Activated T-helper 17 cell treated with anti-CD3 and anti-CD28 coated beads, Interleukin-2, amount 50 U/mL, for 72 hours (primary cell): ENCODE measurements at places on chromosomes 11 and 22.

DNA sequence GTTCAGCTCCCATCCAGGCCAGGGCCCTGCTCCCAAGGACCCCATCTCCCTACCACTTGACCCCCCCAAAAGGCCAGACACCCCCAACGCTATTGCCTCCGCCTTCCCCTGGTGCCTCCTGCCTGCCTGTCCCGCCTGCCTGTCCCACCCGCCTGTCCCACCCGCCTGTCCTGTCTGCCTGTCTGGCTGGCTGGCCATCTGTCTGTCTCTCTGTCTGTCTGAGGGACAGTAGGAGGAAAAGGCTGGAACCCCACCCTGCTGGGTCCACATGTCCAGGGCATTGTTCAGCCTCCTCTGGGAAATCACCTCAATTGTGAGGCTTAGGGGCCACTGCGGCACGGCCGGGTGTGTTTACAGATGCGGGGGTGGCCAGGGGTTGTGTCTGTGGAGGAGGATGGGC, 25.3 kb upstream of the CBX7 start:
- no peak for ATAC-seq

- no peak for ATAC-seq
Measured at GRCh38 chr22:16970446-16970845, 37.6 kb downstream of the GAB4 start.

DNA sequence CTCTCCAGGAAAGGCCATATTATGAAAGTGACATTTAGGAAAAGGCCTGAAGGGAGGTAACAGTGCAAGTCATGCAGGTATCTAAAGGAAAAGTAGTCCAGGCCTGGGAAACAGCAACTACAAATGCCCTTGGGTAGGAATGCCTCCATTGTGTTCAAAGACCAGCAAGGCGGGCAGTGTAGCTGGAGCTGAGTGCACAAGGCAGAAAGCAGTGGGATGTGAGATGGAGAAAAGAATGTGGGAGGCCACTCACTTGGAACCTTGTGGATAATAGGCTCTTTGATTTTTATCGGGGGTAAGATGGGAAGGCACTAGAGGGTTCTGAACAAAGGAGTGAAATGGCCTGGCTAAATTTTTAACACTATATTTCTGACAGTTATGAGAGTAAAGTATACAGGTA, 188.6 kb downstream of the PGR start:
- ATAC-seq = no peak

GRCh38 chr11:5246772-5247471, 2.7 kb downstream of the HBG1 start:
- no peak for ATAC-seq

- no peak for ATAC-seq
Measured at GRCh38 chr11:9711454-9712307, 47.8 kb downstream of the SWAP70 start.
